Coronary artery (tissue), 2 donors: ENCODE measurements at places on chromosomes 1 and 21.

GRCh38 chr1:104720741-104721140 lies 971.0 kb downstream of the AMY1C start:
- no peak for DNase-seq

- DNase-seq = no peak
Measured at GRCh38 chr1:84635429-84635828, 54.8 kb downstream of the SSX2IP start.

DNA sequence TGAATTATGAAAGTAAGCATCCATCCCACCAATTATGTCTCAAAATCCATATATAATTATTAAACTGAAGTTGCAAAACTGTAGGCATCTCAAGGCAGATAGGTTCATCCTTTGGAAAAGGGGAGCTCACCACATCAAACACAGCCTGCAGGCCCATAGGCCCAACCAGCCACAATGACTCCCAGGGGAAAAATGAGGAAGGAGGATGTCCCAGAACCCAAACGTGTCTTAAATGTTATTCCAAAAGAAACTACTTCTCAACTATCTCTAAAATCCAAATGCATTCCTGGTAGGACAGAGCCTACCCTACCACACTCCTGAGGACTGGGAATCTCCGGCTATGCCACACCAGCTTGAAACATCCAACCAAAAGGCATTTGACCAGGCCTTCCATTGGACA lies 12.8 kb downstream of the TIAM1 start:
- DNase-seq = no peak

DNA sequence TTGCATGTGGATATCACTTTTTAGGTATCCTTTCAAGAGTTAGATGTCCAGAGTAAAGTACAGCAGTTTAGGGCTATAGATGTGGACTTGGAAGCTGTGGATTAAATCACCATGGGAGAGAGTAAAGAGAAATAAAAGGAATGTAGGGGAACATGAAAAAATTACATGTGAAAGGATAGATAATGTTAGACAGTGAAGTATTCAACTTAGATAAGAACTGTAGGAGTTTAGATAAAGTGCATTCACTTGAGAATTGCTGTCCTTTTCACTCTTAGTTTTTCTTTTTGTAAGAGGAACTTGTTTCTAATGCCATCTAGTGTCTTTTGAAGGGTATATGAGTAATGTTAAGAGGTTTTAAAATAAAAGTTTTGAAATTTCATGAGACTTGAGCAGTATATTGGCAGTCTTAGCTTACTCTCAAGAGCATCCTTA lies 40.1 kb downstream of the MAST2 start:
- DNase-seq = no peak

- no peak for DNase-seq
Measured at GRCh38 chr1:170521818-170522217, 10.1 kb upstream of the GORAB start.

DNA sequence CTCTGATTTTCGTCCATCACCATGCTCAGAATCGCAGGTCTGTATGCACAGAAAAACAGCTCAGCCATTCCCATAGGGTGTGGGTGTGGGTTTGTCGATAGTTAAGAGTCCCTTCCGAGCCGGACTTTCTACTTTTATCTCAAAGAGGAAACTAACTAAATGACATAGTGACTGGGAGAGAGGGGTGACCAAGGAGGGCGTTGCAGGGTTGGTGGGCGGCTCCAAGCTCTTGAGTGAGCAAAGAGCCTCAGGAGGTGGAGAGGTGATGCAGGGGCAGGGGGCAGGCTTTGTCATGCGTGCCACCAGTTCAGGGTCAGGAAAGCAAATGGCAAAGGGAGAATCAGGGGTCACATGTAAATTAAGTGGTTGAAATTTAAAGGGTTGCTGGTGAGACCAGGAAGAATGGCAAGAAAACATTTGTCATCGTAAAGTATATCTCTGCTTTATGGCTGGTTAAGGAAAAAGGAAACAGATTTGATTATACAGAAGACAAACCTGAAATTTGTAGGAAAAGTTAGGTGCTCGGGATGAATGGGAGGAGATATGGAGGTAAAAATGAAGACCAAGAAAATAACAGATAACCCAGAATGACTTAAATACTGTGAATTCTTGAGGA lies 249.0 kb downstream of the SETD4 start:
- DNase-seq = no peak

GRCh38 chr1:3814065-3814464 lies 17.8 kb upstream of the LRRC47 start:
- no peak for DNase-seq

- no peak for DNase-seq
Measured at GRCh38 chr1:32100807-32101708, 6.8 kb upstream of the KPNA6 start.

DNA sequence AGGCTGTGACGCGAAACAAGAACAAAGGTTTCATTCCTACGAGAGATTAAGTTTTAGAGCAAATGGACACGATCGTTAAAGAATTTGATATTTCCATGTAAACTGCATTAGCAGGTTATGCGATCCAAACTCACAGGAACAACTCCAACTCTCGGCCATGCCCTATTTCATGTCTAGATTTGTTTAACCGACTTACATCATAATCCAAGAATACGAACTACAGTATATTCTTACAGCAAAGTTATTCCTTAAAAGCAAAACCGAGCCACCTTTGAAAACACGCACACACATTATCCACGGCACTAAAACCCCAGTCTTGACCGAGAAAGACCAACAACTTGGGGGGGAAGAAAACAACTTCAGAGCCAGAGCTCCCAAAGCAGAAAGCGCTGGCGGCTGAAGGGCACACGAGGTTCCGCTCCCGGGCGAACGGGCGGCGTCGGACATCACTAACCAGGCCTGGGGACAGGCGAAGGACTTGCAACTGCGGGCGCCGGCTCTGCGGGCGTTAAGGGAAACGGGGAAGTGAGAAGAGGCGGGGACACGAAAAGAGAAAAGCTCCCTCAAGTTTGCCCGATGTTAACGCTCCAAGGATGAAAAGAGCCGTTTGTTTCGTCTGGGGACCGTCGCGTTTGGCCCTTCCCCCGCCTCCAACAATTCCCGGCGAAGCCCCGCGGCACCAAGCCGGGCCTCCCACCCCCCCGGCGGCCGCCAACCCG lies 690 bp downstream of the B3GALNT2 start:
- no peak for DNase-seq

- DNase-seq = no peak
Measured at GRCh38 chr1:65435987-65436386, 15.5 kb downstream of the LEPR start.

GRCh38 chr21:45889256-45889655 lies 92.3 kb upstream of the COL6A1 start:
- no peak for DNase-seq

DNA sequence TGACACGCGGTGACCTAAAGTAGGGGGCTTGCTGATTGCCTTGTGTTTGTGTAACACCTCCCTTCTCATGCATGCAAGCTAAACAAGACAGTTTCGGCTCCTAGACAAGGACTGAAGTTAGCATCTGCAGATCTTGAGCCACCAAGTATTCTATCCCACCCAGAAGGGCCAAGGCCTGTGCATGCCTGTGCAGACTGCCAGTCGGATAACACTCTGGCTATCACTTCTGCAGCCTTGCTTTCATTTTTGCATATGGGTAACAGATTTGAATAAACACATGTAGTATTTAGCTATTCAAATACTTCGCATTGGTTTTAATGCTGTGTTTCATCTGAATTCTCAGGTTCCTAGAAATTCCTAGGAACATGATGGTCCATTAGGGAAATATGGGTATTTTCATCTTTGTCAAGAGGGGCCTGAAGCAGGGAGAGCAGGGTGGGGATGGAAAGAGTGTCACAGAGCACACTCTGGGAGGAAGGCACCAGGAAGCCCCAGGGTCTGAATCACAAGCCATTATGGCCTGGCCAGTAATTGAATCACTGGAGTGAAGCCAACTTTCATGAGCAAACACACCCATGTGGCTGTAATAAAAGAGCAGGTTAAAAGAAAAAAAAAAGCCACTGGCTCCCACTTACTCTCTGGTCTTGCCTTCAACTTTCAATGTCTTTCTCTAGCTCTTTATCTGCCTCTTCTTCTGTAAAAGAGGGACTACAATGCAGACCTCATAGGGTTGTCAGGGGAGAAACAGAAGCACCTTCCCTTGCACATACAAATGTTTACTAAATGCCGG lies 28.3 kb downstream of the GADD45A start:
- no peak for DNase-seq

- no peak for DNase-seq
Measured at GRCh38 chr1:203519053-203519840, 25.3 kb downstream of the OPTC start.

DNA sequence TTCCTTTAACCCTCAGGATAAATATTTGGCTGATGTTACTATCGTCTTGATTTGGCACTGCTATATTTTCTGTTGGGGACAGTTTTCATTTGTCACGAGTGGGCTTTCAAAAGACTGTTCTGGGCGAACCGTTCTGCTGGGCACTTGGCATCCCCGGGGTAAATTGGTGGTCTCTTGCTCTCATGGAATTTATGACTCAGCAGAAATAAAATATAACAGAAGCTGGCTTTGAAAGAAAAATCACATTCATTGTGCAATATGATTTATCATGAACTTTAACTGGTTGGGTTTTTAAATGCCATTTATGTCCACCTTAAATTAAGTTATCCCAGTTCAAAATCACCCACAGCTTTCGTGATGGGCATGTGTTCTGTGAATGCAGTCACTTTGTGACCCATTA lies 147.3 kb downstream of the KAZN start:
- no peak for DNase-seq

GRCh38 chr1:184691719-184692324 lies 62.8 kb downstream of the EDEM3 start:
- no peak for DNase-seq

GRCh38 chr1:22228505-22228911 lies 85.6 kb upstream of the WNT4 start:
- DNase-seq = no peak

- DNase-seq = no peak
Measured at GRCh38 chr1:237327061-237327460, 285.1 kb downstream of the RYR2 start.

GRCh38 chr1:230142608-230143210 lies 75.7 kb downstream of the GALNT2 start:
- no peak for DNase-seq

DNA sequence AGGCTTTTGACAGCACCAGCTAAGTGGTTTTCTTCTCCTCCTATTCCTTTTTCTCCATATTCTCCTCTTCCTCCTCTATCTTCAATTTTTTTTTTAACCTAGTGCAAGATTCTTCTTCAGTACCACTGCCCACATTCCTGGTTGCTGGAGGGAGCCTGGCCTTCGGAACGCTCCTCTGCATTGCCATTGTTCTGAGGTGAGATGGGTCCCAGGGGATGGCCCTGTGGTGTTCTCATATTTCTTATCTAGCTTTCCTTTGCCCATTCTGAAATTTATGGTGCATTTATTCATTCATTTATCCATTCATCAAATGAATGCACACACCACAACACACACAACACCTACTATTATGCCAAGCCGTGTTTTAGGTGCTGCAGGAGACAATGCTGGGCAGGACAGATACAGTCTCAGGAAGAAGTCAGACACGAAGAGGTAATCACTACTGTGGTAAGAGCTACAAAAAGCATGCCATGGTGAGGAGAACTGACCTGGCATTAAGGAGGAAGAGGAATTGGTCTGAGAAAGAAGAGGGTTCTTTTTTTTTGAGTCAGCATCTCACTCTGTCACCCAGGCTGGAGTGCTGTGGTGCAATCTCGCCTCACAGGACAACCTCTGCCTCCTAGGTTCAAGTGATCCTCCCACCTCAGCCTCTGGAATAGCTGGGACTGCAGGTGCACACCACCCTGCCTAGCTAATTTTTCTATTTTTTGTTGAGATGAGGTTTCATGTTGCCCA lies 47.5 kb upstream of the TDRD10 start:
- DNase-seq = no peak

DNA sequence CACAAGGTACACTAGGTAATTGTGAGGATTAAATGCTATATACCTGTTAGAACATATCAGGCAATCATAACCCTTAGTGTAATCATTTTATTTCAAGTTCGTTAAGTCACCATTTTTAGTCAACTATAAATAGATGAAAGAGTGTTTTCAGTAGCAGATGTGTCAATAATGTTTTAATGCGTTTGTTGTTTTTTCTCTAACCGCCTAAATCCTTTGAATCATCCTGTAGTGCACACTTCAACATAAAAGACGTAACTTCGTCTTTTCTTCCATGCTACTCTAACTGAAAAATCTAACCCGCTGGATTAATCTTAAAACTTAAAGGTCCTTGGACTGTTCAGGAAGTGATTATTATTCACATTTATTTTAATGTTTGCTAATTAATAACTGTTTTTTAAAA lies 7.2 kb upstream of the LBR start:
- DNase-seq = no peak

- DNase-seq = no peak
Measured at GRCh38 chr1:9529190-9529589, 10.1 kb upstream of the SLC25A33 start.

DNA sequence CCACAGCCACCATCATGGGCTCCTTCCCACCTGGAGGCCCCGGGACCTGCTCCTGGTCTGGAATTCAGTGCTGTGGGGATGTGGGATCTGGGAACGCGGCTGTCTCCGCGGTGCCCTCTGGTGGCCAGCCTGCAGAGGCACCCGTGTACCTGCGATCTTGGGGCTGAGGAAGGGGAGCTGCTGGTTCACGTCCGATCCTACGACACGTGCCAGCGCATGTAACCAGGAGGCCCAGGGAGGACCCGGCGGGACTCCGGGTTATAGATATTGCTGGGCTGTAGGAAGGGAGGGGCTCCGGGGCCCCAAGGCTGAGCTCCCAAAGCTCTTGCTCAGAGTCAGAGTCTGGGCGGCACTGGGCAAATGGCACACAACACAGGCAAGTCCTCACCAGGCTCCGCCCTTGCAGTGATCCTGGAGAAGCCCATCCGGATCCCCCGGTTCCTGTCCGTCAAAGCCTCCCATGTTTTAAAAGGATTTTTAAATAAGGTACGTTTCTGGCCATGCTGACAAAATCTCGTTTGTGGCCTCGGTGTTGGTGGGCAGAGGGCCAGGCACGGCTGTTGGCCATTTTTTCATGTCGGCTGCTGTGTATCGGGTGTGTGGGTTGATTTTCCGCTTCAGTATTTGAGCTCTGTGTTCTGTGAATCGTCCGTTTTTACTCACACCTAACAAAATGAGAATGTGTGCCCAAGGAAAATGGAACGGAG lies 20.1 kb downstream of the FAAP20 start:
- DNase-seq = peak; percentile 83

GRCh38 chr1:12130466-12131130 lies 36.2 kb upstream of the TNFRSF1B start:
- DNase-seq = peak; percentile 63

- DNase-seq = no peak
Measured at GRCh38 chr1:205760606-205761005, 10.6 kb upstream of the NUCKS1 start.

GRCh38 chr1:6912518-6912917 lies 127.3 kb downstream of the CAMTA1 start:
- DNase-seq = no peak

- peak; percentile 85 for DNase-seq
Measured at GRCh38 chr1:151547119-151547899, 7.2 kb downstream of the TUFT1 start.

- DNase-seq = no peak
Measured at GRCh38 chr1:73044241-73045036, 762.1 kb upstream of the NEGR1 start.
